ENCODE measurements at places on chromosomes 11 and 22.

GRCh38 chr11:26951809-26952515, 42.0 kb upstream of the FIBIN start:
- DNase-seq = no peak

GRCh38 chr11:77596626-77597025, 6.9 kb downstream of the AQP11 start:
- no peak for DNase-seq

DNA sequence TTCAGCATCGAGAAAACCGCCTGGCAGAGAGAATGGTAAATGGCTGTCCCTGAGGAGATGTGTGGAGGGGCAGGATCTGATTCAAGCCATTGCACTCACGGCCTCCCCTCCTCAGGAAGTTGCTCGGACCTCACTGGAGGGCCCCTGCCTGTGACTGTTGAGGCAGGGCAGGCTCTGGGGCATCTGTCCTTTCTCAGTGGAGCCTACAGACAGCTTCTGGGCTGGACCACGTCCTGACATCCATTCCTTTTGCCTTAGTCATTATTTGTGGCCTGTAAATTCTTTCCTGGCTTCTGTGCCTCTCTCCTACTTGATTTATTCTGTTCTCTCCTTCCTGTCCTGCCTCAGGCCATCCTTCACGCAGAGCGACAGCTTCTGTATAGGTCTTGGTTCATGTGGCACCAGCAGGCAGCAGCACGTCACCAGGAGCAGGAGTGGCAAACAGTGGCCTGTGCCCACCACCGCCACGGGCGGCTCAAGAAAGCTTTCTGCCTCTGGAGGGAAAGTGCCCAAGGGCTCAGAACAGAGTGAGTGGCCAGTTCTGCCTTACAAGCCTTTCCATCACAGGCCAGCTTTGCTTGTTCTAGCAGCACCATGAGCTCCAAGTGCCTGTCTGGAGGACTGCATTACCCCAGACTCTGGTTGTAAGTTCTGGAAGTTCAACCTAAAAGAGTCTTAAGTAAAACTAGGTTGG, 59.6 kb downstream of the PISD start:
- no peak for DNase-seq

- no peak for DNase-seq
Observed at GRCh38 chr22:22424956-22425355, 83.6 kb downstream of the ZNF280B start.

GRCh38 chr11:109785714-109786113, 307.5 kb upstream of the ZC3H12C start:
- DNase-seq = no peak

DNA sequence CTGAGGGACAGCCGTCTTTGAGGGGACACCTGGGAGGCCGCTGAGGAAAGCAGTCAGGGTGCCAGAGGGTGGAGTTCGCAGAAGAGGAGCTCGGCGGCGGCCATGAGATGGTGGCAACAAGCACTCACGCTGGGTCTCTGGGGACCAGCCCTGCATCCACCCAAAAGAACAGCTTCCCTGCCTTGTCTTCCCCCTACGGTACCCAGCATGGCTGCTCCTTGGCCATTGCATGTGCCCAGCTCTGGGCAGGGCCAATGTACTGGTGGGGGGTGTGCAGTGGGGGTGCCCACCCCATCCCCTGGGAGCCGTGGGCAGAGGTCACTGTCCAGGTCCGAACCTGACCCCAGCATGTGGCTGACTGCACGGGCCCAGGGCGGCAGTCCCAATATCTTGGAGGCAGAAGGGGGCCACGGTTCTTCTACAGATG, 42.3 kb downstream of the OSBPL5 start:
- no peak for DNase-seq

DNA sequence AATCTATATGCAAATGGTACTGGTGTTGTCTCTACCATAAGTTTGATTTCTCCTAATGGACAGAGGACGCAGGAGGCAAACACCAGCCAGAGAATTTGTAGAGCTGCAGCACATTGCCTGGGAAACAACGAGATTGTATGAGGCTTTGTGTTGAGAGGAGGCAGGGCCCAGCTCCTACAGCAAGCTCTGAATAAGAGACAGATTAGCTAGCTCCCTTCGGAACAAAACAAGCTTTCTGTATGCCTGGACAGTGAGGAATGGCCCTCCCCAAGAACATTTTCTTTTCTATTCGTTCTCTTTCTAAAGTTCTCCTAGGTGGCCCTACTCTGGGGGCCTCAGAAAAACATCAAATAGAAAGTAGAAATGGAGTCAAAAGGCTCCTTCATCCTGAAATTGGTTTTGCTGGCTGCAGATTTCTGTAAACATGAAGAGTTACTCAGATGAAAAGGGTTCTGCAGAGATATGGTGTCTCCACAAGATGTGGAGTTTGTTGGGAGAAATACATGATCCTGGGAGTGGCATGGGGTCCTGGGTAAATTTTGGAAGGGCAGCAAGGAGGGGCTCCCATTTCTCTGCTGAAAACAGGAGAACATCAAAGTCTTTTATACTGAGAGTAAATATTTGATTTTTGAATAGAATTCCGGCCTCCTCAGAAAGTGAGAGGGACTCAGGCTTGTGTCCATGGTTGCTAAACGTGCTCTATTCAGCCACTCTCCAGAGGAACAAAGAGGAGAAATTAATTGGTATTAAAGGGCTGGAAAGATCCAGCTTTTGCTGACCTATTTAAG, 6.8 kb upstream of the HEPACAM start:
- no peak for DNase-seq

DNA sequence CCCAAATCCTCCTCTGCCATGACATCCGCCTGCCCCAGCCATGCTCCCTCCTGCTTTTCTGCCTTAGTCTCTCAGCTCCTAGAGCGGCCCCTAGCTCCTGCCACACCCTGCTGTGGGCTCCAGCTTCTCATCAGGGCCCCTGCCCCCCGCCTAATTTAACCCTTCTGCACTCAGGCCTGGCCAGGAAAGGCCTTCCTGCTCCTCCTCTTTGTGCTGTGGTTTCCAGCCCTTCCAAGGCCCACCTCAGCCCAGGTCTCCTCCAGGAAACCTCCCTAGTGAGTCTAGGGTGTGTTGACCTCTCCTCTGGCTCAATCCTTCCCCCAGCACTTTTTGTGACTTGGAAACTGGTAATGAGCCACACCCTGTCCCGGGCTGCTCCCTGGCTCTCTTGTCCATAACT, 11.3 kb downstream of the PTPN5 start:
- no peak for DNase-seq

DNA sequence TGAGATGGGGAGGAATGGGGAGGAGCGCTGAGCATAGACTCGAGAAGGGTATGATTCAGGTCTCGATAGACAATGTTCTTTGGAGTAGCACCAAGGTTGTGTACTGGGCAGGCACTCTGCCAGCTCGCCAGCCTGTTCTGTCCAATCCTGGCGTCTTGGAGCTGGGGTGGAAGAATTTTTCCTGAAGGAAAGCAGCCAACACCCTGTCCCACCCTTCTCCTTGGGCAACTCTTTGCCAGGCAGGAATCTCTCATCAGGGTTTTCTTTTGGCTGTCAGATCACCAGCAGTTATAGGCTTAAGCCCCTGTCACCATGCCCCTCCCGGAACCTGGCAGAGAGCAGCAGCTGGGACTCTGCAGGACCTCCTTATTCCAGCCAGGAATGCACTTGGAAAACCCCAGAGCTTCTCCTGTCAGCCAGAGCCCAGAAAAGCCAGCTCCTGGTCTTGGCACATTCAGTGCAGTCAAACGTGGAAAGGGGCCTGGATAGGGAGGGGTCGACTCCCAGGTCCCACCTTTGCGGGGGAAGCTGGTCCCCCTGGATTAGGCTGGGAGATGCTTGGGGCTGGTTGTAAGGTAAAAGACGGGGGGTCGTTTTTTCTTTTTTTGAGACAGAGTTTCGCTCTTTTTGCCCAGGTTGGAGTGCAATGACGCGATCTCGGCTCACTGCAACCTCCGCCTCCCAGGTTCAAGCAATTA, 14.4 kb upstream of the SPTBN2 start:
- DNase-seq = no peak

DNA sequence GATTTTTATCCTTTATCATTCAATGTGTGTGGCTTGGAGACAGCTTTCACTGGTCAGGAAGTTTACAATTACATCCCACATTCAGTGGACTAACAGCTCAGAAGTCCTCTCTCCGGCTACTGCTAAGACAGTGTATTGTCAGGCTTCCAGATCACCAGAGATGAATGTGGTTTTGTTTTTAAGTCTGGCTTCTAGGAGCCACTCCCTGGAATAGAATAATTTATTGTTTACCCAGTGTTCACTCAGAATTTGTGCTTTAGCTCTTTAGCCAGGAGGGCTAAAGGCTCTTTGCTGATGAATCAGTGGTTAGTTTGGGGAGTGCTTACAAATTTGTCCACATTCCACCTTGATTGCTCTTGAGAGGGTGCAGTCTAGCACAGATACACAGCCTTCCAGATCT, 26.5 kb downstream of the TRIM77 start:
- DNase-seq = no peak

DNA sequence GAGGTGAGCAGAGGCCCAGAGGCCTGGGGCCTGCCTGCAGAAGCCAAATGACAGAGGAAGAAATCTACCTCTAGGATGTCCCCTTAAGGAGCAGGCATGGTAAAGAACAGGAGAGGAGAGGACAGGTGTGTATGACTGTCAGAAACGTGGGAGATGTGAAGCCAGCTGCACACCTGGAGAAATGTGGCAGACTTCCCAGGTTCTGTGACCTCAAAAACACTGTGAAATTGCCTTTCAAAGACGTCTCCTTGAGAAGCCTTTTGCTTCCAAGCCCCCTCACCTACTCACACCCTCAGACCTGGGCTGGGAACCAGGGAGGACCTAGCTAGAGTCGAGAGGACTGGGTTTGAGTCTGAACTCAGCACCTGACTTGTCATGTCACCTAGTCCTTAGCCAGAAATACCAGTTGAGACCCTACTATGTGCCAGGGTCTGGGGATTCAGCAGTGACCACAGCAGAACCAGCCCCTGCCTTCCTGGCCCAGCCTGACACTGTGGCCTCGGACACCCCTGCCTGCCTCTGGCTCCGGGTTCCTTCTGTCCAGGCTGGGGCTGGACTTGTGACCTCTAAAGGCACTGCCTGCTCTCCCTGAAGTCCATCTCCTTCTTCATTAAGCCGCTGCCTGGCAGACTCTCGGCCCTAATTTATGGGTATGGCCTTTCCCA, 5.6 kb downstream of the TPBGL start:
- DNase-seq = no peak

GRCh38 chr11:132942611-132943356, 589.5 kb downstream of the OPCML start:
- DNase-seq = no peak

- peak; percentile 33 for DNase-seq
Observed at GRCh38 chr11:118224511-118225188, at the start of gene JAML. TSS of gene JAML (minus strand) at chr11:118225011. CDS start at chr11:118214866, 10,145 bp downstream.

DNA sequence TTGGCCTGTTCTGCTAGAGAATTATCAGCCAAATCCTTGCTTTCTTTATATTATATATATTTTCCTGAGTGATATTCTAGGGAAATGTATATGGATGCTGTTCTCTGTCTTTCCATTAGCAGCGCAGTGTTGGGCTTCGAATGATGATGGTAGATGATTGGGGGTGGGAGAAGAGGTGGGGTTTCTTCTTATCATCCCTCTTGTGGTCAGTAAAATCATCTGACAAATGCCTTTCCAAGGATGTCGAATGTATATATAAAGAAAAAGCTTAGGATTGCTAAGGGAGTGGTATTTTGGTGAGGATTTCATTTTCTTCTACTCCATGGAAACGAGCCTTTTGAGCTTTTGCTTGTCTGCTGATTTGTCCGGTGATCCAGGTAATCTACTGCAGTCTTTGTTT, 48.9 kb downstream of the ARHGEF12 start:
- no peak for DNase-seq

DNA sequence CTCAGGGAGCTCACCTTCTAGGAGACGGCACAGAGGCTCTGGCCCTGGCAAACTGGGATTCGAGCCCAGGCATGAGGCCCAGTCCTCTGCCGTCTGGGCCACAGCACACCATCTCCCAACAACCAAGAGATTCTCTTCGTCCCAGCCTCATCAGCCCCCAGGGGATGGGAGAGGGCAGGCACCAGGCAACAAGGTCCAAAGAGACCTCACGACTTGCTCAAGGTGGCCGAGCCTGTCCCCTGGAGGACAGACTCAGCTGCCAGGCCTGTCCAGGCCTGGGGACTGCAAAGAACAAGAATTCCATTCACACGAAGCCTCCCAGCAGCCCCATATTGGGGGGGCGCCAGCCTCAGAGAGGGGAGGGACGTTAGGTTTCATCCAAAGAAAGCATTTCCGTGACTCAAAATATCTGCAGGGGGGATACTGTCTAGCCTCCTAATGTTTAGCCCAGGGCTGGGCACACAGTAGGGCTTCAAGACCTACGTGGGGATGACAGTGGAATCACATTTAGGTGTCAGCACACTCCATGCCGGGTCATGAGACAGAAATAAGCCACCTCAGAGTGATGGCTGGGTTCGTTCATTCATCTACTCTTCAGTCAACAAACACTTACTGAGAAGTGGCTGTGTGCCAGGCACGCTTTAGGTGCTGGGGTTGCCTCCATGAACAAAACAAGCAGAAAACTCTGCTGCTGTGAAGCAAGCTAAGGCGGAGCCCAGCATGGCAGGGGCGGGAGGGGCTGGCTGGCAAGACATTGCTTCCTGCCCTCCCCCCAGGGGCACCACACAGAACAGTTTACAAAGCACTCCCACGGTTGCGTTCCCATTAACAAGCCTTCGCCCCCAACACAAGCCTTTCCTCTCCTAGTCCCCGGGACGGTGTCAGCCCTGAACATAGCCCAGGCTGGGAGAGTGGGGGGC, 1.2 kb downstream of the CARNS1 start:
- peak; percentile 79 for DNase-seq

GRCh38 chr11:119533921-119534736, 111.2 kb upstream of the THY1 start:
- DNase-seq = no peak

DNA sequence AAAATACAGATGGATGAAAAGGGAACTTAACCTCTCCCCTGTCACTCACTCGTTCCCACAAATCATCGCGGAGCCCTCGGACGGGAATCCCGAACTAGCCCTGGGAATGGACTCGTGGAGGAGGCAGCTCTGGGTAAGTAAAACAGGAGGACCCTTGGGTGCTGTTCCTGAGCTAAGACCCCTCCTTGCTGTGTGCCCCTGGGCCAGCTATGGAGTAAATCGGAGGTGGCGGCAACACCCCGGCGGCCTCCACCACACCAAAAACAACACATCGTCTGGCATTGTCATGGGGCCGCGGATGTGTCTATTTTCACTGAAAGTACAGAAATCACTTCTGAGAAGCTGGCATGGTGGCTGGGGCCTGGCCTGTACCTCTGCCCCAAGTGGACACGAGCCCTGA, 12.1 kb downstream of the CPT1A start:
- DNase-seq = no peak

- no peak for DNase-seq
Observed at GRCh38 chr11:129643031-129643721, 172.5 kb upstream of the TMEM45B start.

GRCh38 chr11:134562196-134562595, 150.2 kb upstream of the B3GAT1 start:
- DNase-seq = no peak
